ENCODE measurements at places on chromosomes 5 and 9.

- no peak for DNase-seq
Observed at GRCh38 chr9:114178756-114179450, 23.6 kb downstream of the COL27A1 start.

- no peak for DNase-seq
Observed at GRCh38 chr5:92916036-92916435, 665.0 kb downstream of the NR2F1-AS1 start.

DNA sequence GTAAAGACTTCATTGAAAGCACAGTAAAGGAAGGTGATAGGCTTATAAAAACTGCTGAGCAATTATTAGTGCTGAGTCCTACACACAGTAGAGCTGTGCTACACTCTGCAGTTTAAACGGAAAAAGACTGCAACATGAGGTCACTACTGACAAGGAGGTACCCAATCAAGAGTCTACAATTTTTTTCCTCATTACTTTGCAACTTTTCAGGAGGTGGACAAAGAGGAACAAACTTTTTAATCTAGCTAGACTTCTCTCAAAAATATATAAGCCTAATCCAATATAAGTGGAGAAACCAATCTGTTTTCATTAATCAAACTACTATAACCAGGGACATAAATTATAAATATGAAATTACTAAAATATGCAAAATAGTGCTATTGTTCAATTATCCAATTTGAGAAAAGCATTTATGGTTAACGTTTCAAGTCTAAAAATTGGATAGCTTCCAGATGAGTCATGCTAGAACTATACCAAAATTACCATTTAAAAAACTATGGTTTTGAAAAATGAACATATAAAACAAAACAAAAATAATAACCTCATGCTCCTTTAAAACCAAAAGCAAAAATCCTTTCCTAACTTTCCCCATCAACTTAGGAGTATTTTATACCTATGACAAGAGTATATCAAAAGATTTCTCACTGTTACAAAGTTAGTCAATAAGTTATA is 37.7 kb downstream of the FAM13B start:
- DNase-seq, result no peak

- DNase-seq, result no peak
Observed at GRCh38 chr5:34521628-34522290, 134.4 kb upstream of the RAI14 start.

DNA sequence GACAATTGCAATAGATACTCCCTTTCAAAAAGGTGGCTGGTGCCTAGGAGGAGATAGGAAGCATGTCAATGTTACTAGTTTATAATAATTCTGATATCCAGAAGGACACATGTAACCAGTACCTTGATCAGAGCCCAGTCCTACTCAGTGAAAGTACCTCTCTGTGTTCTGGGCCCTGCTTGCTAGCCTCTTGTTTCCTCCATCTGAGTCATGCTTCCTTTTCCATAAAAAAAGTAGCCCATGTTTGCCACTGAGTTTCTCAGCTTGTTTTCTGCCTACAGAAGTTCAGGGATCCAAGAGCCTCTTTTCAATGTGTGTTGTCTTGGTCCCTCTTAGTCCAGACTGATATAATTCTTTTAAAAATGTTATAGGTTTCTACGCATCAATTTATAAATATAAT is 149.0 kb downstream of the SSBP2 start:
- no peak for DNase-seq

DNA sequence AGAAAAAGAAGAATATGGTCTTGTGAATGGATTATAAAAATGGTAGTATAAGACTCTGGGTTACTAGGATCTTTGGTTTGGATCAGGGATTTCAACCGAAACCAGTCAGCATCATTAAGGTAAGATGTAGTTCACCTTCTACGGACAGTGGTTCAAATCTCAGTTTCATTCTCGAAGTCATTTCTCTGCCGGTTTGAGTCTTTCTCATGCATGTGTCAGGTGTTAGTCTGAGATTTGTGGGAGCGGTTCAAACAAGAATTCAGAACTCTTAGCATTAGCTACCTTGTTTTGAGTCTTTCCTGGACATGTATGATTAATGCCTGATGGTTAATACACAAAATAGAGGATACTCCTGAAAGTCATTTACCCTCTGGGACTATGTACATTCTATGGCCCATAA is 735.9 kb upstream of the NUDT12 start:
- no peak for DNase-seq

- DNase-seq, result no peak
Observed at GRCh38 chr5:133749331-133749985, 137.1 kb upstream of the FSTL4 start.

GRCh38 chr5:116727248-116727647 is 152.6 kb upstream of the SEMA6A start:
- no peak for DNase-seq

- DNase-seq, result no peak
Observed at GRCh38 chr9:8448226-8448625, 648.6 kb upstream of the DMAC1 start.

GRCh38 chr5:71978216-71978615 is 129.1 kb upstream of the MAP1B start:
- no peak for DNase-seq

GRCh38 chr9:127628758-127629467 is 16.8 kb downstream of the STXBP1 start:
- no peak for DNase-seq

DNA sequence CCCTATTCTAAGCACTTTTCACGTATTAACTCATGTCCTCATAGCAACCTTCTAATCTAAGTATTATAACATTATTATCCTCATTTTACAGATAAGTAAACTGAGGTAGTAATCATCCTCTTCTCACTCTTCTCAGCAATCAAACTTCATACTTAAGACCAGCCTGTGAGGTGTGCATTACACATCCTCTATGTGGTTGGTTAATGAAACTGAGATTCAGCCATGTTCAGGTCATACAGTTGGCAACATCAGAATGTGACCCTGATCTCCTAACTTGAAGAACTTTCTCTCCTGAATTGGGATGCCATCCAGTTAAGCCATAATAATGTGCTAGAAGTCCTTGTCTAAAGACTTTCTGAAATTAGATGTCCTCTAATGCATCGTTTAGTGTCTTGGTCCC is 275.1 kb upstream of the ANKRD55 start:
- DNase-seq, result no peak

GRCh38 chr9:112620388-112620787 is 97.5 kb downstream of the INIP start:
- DNase-seq, result no peak

DNA sequence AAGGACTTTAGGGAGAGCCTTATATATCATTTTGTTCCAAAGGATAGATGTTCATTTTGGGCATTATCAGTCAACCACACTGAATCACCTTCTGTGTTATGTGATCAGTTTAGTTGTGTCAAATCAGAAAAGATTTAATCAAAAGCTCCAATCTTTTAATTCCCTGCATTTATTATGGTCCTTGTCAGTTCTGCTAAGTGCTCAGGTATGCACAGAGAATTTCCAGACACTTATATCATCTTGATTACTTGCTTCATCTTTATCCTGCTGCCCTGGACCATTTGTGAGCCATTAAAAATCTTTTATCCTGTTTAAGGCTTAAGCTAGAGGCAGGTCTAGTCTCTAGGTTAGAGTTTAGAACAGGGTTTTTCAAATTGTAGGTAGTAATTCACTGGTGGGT is 179.1 kb downstream of the CWC27 start:
- DNase-seq, result no peak

GRCh38 chr9:127186806-127187205 is 64.4 kb upstream of the ANGPTL2 start:
- no peak for DNase-seq

- DNase-seq, result no peak
Observed at GRCh38 chr5:14410068-14410393, 171.6 kb upstream of the OTULINL start.

- no peak for DNase-seq
Observed at GRCh38 chr5:80961376-80962281, 1.5 kb downstream of the RASGRF2 start.

GRCh38 chr9:28056466-28056865 is 483.2 kb upstream of the C9orf72 start:
- no peak for DNase-seq

DNA sequence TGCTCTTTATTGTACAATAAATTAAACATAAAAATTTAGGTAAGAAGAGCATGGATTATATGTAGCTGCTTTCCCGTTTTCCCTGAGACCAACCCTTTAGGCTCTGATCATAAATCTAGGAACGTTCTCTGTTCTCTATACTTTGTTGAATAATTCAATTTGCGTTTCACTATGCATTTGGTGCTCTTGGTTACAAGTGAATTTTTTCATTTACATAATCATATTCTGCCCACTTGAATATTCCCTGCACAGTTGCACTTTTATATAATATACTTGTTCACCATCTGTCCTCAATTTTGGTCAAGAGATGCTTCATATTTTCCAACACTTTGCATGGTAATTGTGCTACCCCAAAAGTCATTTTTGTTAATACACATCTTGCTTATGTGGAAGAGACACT is 741.8 kb downstream of the CDH12 start:
- no peak for DNase-seq

- no peak for DNase-seq
Observed at GRCh38 chr5:112692472-112692871, 45.2 kb upstream of the APC start.

Measured in GM13976 (cell line).